ENCODE measurements at places on chromosomes 4 and X.

- DNase-seq = no peak
Measured at GRCh38 chrX:30144971-30145731, 70.2 kb upstream of the MAGEB2 start.

- no peak for DNase-seq
Measured at GRCh38 chr4:107037199-107037584, 1.1 kb upstream of the DKK2 start.

- DNase-seq = no peak
Measured at GRCh38 chr4:40423735-40424134, 88.6 kb downstream of the CHRNA9 start.

DNA sequence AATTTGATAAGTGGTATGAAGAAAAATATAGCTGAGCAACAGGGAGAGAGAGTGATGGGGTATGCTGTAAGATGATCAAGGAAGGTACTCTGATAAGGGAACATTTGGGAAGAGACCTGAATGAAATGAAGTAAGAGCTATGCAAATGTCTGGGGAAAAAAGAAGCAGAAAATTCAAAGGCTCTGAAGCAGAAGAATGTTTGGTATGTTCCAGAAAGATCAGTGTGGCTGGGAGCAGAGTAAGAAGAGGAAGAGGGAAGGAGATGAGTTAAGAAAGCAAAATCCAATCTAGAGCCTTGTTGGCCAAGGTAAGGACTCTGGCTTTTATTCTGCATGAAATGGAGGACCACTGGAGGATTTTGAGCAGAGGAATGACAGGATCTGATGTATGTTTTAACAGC, 90.0 kb downstream of the AWAT2 start:
- DNase-seq = no peak

GRCh38 chrX:103398421-103398864, 22.1 kb downstream of the BEX3 start:
- no peak for DNase-seq

Measured in central memory CD4-positive, alpha-beta T cell (primary cell).